ENCODE measurements at places on chromosomes 1 and 21.

DNA sequence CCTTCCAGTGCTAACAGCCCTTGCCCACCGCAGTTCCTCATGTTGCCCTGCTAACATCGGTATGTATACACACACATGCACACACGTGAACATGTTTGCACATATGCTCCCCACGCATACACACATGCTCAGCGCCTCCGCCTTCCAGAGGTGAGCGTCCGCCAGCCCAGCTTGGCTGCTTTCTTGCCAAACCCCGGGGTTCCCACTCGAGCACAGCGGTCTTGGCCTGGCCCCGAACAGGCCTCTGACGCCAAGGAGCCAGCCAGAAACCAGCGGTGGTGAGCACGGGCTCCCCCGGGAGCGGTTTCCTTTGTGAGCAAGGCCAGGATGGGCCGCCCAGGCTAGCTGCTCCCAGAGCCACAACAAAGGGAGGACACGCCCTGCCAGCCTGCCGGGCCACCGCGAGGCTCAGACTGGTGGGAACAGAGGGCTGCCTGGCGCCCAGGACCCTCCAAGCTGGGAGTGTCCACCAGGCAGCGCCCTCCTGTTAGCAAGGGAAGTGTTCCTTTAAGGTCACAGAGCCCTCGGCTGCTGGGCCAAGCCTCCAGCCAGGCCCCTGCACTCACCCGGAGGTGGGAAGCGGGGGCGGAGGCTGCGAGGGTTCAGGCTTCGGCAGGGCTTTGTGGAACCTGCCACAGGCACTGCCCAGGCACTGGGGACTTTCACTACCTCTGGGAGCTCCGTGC lies 65.4 kb downstream of the ALPL start:
- no peak for DNase-seq

DNA sequence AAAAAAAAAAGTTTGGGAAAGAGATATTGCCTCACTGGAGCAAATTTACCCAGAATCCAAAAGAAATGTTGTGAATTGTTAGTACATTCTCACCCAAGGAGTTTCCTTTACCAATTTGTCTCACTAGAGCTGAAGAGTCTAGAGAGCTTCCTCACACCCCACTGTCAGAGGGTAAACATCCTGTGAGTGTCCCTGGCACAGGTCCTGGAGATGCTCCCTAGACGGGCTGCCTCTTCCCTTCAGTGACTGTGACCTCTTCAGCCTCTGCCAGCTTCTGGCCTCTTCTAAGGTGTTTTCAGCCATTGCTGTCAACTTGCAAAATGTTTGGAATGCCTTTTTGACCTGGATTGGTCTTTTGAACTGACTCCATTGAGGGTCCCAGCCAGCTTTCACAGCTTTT lies 159.4 kb downstream of the DHRS3 start:
- no peak for DNase-seq

DNA sequence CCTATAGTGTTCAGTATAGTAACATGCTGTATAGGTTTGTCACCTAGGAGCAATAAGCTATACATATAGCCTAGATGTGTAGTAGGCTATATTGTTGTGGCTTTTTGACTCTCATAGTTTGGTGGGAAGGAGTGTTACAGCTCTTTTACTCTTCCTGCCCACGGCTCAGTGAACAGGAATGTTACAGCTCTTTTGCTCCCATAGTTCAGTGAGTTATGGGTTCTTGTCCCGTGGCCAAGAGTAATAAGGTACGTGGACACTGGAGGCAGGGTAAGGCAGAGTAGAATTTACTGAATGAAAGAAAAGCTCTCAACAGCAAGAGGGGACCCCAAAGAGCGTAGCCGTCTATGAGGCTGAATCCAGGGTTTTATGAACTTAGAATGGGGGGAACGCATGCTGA lies 734.3 kb downstream of the ADGRL2 start:
- DNase-seq: no peak

GRCh38 chr1:21051177-21051825 lies 125.4 kb downstream of the EIF4G3 start:
- DNase-seq: no peak

DNA sequence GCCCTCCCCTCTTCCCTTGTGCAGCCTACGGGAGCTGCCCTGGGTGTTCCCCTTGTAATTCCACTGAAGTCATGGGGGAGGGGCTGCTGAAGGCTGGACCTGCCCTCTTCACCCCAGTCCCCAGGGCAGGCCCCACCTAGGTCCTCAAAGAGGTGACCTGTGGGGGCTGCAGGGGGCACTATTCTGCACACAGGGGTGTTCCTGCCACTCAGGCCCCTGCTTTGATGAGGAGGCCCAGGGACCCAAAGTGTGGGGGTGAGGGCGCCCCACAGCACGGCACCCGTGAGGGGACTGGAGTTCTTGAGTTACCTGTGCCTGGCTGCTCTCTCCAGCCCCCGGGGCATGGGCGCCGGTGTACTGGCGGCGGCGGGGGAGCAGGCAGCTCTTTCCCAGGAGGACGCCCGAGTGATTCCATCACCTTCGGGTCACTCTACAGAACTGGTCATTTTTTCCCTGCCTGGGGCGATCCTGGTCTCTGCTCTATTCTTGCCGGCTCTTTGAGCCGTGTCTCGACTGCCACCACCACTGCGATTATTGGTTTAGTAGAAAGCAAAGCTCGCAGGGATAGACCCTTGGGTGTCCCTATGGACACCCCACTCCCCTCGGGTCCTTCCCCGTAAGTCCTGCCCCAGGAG lies 6.9 kb upstream of the PRDM16 start:
- DNase-seq: no peak

GRCh38 chr1:201371276-201371675 lies 6.2 kb downstream of the TNNT2 start:
- no peak for DNase-seq

GRCh38 chr1:56295949-56296929 lies 283.1 kb downstream of the PLPP3 start:
- no peak for DNase-seq

GRCh38 chr1:98280049-98280448 lies 359.2 kb upstream of the DPYD start:
- no peak for DNase-seq

DNA sequence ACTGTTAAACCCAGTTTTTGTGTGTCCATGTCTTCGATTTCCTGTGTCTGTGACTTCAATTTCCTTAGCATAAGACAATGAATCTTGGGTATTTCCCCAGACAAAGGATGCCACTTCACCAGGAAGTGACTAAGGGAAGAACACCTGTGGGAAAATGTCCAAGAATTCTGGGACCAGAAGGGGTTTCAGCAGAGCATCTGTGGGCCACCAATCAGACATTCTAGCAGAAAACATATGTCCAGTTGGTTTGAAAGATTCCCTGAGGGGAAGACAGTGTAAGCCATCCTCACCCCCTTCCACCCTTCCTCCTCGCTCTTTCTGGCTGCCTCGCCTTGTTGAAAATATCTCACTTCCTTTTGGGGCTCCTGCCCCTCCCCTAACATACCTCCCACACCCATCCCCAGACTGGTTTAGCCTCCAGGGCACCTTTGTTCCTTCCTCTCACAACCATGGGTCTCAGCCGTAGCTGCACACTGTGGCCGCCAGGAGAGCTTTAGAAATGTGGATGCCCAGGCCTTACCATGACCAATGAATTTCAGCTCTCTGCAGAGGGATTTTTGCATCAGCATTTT lies 25.5 kb upstream of the IFNAR1 start:
- DNase-seq: peak; percentile 37

GRCh38 chr1:89198081-89198480 lies 661 bp downstream of the GBP4 start:
- DNase-seq: peak; percentile 32

DNA sequence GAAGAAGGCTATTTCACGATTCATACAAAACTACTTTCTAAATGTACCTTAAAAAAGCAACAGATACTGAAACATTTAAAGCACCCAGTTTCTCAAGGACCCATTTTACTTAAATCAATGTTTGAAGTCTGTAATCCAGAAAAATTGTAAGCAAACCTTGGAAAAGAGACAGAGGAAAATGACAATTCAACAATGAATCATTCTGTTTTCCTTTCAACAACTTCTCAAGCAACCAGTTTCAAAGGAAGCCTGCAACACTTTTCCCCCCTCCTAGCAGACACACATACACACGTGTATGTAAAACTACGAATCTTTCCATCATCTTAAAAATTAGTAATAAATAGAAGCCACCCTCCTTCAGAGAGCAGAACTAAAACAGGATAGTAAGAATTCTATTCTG lies 1.2 kb downstream of the RERE start:
- DNase-seq: no peak

- no peak for DNase-seq
These were observed 13.0 kb downstream of the VANGL1 start for GRCh38 chr1:115654663-115655305.

DNA sequence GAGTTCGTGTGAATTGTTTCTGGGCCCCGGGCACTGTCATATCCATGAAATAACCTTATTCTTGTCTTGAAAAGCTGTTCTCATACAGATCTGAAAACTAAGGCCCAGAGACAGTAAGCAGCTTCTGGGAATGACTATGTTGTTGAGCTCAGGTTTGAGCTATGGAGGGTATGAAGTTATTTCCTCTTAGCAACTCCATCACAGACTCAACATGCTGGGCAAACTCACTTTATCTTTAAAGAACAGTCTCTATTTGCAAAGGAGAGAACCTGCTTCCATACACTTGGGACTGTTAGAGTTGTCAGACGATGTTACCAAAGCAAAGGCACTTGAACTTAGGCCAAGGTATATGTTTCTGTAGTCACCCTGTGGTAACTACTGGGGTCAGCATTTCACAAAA lies 90.0 kb downstream of the GPR88 start:
- DNase-seq: no peak

DNA sequence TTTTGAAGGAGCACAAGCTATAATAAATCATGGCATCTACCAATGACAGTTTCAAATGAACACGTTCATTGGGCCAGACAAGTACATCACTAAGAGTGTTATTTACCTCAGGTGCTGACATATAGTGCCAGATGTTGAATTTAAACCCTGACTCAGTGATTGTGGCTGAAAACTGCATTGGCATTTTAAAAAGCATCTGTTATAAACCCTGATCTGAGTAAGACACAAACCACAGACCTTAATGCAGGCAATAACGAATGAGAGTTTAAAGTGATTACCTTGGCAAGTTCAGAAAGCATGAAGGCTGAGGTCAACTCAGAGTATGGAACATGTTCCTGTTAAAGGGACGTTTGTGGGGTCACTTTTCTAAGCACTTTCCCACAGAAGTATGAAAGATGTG lies 865.1 kb upstream of the TMPRSS15 start:
- DNase-seq: no peak

DNA sequence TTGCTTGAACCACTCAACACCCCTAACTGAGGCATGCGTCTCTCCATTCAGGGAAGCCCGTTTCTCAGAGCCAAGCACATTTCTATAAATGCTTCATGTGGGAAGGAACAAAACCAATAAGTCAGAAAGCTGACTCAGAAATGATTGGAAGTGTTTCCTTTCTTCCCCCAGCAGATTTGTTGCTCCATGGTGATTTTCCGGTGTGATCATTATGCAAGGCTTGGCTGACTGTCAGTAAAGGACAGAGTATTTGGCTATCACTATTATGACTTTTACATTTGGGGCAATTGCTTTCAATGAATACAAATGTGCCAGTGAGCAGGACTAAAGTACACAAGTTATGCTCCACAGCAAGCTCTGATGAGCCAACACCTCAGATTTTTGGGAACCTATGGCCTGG lies 53.3 kb upstream of the ZC3H11B start:
- no peak for DNase-seq

Data from stimulated activated CD8-positive, alpha-beta memory T cell treated with anti-CD3 and anti-CD28 coated beads, Interleukin-4, amount 100 ng/mL, for 48 hours (primary cell).